ENCODE measurements at places on chromosomes 7 and 10.

- no peak for DNase-seq
These were observed 15.9 kb upstream of the ADCK2 start for GRCh38 chr7:140656548-140657515.

- DNase-seq = no peak
These were observed 33.6 kb downstream of the WASL start for GRCh38 chr7:123715198-123715597.

DNA sequence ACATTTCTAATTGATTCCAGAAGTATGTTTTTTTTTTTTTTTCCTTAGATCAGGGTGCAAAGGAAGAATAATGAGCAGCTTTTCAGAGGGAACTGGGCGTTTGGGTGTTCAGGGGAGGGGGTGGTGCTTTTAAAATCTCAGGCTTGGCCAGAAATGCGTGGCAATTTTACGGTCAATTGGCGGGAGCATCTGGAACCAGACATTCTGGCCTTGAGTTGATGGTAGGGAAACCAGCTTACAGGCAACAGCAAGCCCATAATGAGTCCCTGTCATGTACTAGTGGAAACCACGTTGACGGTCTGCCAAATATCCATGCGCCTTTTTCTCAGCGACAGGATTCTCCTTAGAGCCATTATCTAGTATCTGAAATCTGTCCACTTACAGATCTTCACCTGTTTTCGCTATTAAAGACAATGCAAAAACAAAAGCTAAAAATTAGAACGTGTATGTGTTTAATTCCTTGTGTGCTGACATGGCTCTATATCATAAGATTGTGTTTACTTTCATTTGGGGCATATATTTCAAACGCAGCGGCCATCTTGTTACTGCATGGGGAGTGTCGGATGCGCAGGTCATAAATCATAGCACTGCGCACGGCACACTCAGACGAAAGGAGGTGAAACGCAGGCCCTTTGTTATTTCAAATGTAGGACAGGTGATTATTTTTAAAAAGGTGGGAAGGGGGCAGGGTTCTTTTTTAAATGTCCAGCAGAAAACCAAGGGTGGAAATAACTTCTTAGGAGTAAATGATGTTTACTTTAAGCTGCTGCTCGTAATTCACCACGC lies 209.2 kb downstream of the AGMO start:
- no peak for DNase-seq

- DNase-seq = peak; percentile 68
These were observed 367.7 kb upstream of the SEMA3D start for GRCh38 chr7:85554236-85555178.

Data from SK-N-MC (cell line).